ENCODE measurements at places on chromosomes 4 and X. TPM values are rescaled to one million over a fixed set of nuclear protein-coding genes. Genes with fewer than 3 reads are reported as not detected.

DNA sequence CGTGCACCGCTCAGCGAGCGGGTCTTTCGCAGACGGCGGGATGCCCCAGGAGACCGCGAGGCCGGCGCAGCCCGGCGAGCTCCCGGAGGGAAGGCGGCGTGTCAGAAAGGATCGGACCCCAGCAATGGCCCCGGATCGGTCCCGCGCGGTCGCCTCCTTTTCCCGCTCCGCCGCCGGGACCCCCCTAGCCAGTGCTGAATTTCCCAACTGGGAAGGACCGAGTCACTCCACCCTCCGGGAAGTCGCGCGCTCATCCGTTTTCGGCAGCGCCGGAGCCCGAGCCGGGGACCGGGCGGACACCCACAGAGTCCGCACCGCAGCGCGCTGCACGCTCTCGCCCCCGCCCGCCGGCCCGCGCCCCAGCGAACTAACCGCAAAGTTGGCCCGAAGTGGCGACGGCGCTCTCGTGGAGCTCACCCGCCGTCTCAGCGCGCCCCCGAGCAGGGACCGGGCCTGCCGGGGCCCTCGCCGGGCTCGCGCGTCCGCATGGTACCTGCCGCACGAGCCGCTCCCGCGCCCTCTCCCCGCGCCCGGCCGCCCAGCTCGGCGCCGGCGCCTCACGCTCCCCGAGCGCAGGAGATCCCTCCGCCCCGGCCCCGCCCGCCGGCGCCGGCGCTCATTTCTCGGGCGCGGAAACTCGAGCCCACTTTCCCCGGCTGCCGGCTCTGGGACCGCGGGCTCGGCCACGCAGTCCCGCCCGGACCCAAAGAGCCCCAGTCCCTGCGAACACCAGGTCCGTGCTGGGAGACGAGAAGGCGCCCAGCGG lies at the start of gene FAT1:
Gene FAT1 (minus strand): TSS at position 565 of the 766 bp plus-strand sequence. CDS start 14,029 bp downstream, outside the sequence.
- peak; percentile 59 for DNase-seq

DNA sequence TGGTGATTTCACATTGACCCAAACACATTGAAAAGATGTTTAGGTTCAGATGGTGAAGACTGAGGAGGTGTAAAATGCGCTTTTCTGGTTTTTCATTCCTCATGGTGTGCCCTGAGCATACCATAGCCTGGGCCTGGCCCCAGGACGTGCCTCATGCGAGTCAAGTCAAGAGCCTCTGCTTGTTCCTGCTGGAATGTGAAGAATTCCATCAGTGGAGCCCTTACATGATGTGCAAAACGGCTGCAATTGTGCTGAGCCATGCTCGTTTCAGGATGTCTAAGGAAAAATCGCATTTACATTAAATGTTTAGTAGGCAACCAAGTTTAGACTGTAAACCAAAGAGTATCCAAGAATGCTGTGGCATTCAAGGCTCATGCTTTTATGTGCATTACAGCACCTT lies 34.9 kb downstream of the GYG2 start:
- no peak for DNase-seq

DNA sequence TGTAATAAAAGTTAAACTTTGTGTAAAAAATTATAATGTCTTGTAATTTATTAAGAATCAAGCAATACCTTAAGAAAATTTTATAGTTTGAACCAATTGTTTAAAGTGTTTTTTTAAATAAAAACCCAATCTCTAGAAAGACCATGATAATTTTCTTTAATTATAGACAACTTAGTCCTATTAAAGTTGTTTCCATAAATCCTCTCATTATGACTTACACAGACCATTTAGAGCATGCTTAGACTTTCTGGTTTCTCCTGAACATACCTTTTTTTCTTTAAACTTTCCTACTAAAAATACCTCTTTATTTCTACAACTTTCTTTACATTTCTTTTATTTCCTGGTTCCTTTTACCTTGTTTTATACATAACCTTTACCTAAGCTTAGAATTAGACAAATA lies 837.4 kb downstream of the PCDH19 start:
- no peak for DNase-seq

GRCh38 chr4:55256787-55257186 lies 89.3 kb upstream of the SRD5A3 start:
- DNase-seq = no peak

DNA sequence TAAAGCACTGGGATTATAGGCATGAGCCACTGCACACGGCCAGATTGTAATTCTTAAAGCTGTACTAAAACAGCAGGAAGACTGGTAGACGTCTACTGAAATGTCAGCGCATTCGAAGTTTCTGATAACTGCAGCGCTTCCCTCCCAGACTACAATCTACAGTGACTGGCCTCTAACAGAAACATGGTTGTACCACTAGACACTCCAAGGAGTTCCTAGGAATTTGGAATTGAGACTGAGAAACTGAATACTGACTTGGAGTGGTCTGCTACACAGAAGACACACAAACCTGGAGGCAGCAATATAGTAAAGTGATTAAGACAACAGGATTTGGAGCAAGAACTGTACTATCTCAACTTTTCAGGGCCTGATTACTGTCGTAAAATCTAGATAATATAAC lies 937 bp downstream of the HELQ start:
- no peak for DNase-seq

Gene EGFL6
- total RNA-seq = not detected

Gene NIPAL1
- total RNA-seq = 7.0 TPM

Gene NR0B1
- total RNA-seq = 67.1 TPM
